ENCODE measurements at places on chromosomes 11 and 22.

DNA sequence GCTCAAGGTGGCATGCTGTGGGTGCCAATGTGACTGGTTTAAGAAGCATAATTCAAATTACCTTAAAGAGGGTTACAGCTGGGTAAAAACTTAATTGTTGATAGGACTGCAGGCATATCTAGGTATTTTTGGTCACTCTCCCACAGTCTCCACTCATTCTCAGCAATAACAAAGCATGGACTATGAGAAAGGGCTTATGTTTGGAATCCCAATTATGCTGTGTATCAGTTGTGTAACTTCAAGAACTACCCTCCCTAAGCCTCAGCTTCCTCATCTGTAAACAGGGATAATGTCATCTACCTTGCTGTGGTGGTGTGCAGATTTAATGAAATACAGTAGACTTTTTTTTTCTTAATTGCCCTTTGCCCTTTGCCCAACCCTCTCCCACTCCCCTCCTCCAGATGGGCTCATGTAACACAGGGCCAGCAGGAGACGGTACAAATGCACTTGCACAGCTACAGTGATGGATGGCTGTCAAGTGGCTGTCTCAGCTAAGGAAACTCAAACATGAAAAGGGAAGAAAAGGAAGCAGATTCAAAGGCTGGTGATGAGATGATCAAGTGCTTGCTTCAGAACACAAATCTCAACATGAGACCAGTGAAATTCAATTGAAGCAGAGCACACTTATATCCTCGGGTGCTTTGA, 37.6 kb downstream of the MAP6 start:
- no peak for DNase-seq

GRCh38 chr11:64712430-64713015, 10.5 kb downstream of the NRXN2 start:
- no peak for DNase-seq

DNA sequence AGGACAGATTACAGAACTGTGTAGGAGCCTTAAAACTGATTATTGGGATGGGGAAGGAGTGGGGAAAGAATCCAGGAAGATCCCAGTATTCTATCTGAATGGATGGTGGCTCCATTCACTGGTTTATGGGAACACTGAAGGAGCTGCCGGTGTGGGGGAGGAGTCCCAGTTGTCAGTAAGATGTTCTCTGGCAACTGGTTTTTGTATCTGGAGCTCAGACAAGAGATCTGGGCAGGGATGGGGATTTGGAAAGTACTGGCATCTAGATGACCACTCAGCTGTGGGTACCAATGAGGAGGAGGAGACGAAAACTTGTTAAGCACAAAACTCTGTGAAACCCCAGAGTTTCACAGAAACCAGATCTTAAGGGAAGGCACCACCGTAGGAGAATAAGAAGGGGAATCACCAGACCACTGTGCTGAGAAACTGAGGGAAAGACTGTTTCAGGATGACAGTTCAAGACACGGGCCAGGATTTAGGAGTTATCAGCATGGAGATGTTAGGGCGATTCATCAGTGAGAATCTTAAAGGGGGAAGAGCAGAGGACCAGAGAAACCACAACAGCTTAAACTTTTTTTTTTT, 28.1 kb downstream of the LDLRAD3 start:
- no peak for DNase-seq

DNA sequence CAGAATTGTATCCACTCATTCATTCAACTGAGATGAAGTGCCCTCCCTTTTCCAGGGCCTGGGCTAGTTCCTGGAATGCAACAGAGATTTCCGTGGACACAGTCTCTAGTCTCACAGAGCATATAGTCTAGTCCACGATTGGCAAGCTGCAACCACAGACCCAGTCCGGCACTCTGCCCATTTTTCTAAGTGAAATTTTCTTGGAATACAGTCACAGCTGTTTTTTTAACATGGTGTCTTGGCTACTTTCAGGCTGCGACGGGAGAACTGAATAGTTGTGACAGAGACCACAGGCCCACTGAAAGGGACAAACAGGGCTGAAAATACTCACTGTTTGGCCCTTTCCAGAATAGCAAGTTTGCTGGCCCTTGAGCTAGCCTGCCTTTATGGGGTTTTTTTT, 29.2 kb downstream of the ALG12 start:
- DNase-seq, result no peak

- DNase-seq, result no peak
Measured at GRCh38 chr11:59556917-59557348, 45.6 kb downstream of the OR4D9 start.
